Uterus (tissue), 4 donors: ENCODE measurements at places on chromosomes 7 and 10. TPM values are rescaled to one million over a fixed set of nuclear protein-coding genes. Genes with fewer than 3 reads are reported as not detected.

The TET1 gene
- 3.5 TPM for total RNA-seq

GRCh38 chr10:132665946-132666704 is 119.8 kb downstream of the NKX6-2 start:
- no peak for DNase-seq

The GPR158 gene
- not detected for total RNA-seq

The LRRD1 gene
- not detected for total RNA-seq
